ENCODE measurements at places on chromosomes 1 and 21.

GRCh38 chr1:161364332-161364731, 3.3 kb downstream of the CFAP126 start:
- no peak for DNase-seq

- DNase-seq: no peak
Observed at GRCh38 chr1:3610527-3611169, 660 bp downstream of the MEGF6 start.

DNA sequence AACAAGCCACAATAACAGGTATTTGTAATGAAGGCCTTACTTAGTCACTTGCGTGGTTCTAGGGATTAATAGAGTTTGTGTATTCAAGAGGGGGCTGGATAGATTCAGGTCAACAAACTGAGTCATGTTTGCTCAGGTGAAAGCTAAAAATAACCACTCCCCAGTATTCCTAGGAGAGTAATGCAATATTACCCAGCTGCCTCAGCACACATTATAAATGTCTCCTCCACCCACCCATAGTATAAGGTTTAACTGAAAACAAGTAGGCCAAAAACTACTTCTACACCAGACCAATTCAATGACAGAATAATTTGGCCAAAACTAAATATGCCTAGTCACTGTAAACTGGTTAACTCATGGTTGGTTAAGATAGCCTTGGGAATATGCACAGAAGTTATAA, 34.4 kb downstream of the WLS start:
- DNase-seq: no peak

- no peak for DNase-seq
Observed at GRCh38 chr1:175873290-175873935, 130.0 kb upstream of the TNR start.

- no peak for DNase-seq
Observed at GRCh38 chr1:205512059-205513045, 7.9 kb downstream of the CDK18 start.

GRCh38 chr1:163410073-163410999, 88.6 kb downstream of the NUF2 start:
- DNase-seq: peak; percentile 67

GRCh38 chr1:174337000-174337681, 110.6 kb upstream of the GPR52 start:
- DNase-seq: no peak

Data from ACHN (cell line).